ENCODE measurements at places on chromosomes 16 and 17.
A peak's percentile ranks its signal among the peaks of the same experiment; 100 is the strongest.

GRCh38 chr16:27235055-27235937 is 32.0 kb downstream of the KDM8 start:
- peak; percentile 81 for DNase-seq

DNA sequence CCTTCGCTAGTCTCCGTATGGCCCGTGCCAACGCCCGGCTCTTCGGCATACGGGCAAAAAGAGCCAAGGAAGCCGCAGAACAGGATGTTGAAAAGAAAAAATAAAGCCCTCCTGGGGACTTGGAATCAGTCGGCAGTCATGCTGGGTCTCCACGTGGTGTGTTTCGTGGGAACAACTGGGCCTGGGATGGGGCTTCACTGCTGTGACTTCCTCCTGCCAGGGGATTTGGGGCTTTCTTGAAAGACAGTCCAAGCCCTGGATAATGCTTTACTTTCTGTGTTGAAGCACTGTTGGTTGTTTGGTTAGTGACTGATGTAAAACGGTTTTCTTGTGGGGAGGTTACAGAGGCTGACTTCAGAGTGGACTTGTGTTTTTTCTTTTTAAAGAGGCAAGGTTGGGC is 2.5 kb downstream of the RPL13 start:
- no peak for DNase-seq

DNA sequence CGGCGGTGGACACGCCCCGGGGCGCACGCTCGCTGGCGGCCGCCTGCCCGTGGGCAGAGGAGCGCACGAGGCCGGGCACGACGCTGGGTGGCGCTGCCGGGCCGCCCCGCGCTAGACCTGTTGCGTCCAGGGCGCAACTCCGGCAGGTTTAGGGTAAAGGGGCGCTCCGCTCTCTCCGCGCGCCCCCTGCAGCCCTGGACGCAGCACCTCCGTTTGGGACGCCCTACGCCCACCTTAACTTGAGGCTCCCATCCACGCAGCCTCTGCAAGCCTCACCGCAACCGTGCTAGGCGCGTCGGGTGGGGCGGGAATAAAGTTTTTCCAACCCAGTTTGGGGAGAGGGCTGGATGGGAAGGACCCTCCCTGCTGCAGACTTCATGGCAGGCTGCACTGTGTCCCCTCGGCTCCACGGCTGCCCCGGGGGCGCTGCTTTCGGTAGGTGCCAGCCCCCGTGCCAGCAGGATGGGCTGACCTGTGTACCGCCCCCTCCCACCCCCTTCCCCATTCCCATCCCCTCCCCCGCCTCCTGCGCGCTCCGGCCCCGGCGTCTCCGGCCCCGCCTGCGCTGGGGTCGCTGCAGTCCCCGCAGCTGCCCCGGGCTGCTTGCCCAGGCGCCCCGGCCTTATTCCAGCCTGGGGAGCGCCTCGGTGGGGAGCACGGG is at the start of gene SYT17:
Gene SYT17 (plus strand): TSS at position 531 of the 661 bp plus-strand sequence. CDS start 407 bp downstream, outside the sequence.
- DNase-seq: no peak

GRCh38 chr17:33905338-33905800 is 349.7 kb upstream of the CCL2 start:
- DNase-seq: no peak

DNA sequence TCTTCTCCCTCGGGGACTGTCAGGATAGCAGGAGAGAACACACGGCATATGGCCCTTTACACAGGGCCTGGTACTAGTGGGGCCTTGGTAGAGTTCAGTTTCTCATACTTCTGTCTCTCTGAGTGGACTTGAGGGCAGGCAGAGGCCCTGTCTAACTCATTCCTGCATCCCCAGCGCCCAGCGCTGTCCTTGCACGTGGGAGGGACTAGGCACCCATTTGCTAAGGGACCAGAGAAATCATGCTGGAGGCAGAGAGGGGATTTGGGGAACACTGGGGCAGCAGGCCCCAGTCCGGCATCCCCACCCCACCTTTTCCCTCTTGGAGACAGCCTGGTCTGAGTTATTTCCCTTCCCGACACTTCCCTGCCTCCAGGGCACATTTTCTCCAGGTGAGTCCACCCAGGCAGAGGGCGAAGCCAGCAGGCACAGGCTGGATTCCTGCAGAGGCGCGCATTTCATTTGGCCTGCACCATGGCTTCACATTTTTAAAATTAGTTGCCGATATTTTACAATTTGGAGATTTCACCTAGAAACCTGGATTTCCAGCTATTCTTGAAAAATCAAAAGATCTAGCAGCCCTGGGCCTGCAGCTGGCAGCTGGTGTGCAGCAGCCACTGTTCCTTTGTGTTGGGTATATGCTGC is 9.7 kb upstream of the NKD1 start:
- no peak for DNase-seq

GRCh38 chr17:43549496-43549895 is 3.4 kb upstream of the ETV4 start:
- DNase-seq: no peak

- no peak for DNase-seq
These were observed 93.3 kb downstream of the C16orf78 start for GRCh38 chr16:49466881-49467280.

GRCh38 chr16:11198828-11199227 is 57.2 kb downstream of the SOCS1 start:
- no peak for DNase-seq

DNA sequence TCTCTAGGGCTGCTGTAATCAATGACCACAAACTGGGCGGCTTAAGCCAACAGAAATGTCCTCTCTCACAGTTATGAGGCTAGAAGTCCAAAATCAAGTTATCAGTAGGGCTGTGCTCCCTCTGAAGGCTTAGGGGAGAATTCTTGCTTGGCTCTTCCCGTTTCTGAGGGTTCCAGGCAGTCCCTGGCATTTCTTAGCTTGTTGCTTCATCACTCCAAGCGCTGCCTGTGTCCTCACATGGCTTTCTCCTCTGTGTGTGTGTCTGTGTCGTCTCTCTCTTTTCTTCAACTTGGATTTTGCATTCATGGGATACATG is 13.7 kb upstream of the CDC42EP4 start:
- DNase-seq: peak; percentile 85

DNA sequence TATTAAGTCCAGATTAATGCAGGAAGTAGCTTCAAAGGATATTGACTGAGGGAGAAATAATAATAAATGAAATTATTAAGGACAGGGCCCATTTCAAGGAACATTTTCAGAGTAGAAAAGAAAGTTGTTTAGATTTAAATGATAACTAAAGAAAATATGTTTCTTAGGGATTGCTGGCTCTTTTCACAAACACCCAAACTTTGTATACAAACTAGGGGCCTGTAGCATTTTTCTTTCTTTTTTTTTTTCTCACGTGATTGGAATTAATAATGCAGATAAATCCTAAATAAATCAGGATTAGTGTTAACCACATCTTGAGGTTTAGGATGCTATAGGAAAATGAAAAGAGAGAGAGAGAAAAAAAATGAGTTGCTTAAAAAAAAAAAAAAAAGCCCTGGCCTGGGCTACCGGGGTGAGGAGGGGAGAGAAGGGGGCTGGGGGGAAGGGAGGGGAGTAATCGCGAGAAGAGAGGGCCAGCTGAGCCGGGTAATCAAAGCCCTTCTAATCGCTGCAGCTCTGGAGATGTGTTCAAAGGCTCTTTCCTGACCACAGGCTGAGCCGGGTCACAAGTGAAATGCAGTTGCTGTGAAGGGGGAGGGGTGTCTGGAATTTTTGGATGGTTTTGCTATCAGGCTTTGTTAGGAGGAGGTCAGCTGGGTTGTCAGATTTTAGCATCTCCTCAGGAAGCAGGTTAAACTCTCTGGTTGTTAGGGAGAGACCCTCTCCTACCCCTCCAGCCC is 104.6 kb upstream of the ZFHX3 start:
- DNase-seq: no peak

DNA sequence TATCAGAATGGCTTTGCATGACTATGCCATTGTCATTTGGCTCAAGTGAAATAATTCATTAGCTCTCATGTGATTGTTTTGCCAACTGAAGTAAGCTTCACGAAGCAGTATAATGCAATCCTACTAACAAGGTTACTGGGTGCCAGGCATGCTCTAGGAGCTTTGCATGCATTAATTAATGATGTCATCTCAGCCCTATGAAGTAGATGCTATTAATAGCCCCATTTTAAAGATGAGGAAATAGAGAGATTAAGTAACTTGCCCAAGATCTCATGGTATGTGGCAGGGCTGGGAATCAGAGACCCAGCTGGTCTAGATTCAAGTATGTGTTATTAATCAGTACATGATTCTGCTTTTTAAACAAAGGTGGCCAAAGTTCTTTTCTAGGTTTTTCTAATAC is 14.1 kb downstream of the KRT39 start:
- peak; percentile 89 for DNase-seq

DNA sequence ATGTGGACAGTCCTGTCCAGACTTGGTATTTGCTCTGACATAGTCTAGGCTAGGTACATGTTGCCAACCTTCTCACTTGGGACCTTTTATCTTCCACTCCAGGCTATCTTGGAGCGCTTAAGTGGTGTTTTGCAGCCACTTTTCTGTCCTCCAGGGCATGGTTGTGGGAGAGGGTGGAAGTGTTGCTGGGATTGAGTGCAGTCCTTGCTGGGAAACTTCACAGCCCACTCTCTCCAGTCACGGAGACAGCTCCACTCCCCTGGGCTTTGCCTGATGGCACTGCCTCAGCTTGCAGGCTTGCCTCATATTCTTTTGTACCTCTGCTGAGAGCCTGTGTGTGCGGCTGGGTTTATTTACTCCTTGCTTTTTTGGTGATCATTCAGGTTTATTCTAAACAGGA is 17.4 kb downstream of the RPA1 start:
- DNase-seq: no peak

DNA sequence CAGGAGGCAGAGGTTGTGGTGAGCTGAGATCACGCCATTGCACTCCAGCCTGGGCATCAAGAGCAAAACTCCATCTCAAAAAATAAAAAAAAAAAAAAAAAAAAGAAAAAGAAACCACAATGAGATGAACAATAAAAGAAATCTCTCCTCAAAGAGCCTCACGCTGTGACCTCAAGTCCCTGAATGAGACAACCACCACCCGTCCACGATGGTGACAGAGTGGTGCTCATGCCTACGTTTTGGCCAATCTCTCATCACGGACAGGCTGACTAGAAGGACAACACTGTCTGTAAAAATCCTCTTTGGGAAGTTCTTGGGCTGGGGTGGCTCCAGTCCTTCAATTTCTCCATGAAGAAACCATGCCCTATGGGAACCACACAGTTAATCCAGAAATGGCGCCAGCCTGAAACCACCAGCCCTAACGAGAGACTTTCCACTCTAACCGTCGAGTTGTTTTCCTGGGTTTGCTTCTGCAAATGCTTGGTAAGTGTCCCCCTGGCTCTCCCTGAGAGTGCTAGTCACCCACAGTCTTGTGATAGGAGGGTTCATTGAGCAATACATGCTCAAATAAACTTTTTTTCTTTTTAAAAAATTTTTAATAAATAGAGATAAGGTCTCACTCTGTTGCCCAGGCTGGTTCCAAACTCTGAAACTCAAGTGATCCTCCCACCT is 15.0 kb upstream of the PRSS27 start:
- DNase-seq: no peak

DNA sequence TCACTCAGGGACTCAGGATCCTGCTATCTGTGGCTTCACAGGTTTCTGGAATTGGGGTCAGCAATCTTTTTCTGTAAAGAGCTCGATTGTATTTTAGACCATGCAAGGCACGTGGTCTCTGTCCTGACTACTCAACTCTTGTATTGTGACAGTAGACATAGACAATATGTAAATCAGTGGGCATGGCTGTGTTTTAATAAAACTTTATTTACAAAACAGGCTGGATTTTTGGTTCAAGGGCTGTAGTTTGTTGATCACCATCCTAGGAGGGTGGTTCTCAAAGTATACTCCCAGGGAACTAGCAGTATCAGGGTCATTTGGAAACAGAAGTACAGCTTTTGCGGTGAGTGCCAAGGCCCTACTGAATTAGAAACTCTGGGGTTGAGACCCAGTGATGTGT is 108.2 kb upstream of the CRHR1 start:
- no peak for DNase-seq

- no peak for DNase-seq
These were observed 36.5 kb upstream of the PVALEF start for GRCh38 chr17:81128774-81129173.

GRCh38 chr17:33127706-33128105 is 136.1 kb downstream of the SPACA3 start:
- no peak for DNase-seq

DNA sequence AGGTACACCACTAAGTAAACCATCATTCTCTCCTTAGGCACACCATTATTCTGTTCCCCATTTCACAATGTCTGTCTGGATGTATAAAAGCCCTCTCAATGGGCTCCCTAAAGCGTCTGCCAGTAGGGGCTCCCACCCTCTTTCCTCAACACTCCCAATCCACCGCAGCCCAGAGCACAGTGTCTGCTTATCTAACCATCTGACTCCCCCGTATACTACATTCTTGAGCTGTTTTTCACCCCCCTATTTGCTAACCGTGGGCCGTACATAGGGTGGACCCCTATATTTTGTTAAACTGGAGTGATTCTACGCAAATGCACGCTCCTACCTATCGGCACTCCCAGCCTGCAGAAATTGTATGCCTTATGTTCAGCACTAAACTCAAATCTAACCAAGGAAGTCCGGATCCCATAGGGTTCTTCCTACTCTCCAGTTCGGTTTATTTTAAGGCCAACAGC is 685 bp upstream of the PSMD3 start:
- no peak for DNase-seq

GRCh38 chr16:9929313-9929712 is 252.9 kb downstream of the GRIN2A start:
- no peak for DNase-seq

DNA sequence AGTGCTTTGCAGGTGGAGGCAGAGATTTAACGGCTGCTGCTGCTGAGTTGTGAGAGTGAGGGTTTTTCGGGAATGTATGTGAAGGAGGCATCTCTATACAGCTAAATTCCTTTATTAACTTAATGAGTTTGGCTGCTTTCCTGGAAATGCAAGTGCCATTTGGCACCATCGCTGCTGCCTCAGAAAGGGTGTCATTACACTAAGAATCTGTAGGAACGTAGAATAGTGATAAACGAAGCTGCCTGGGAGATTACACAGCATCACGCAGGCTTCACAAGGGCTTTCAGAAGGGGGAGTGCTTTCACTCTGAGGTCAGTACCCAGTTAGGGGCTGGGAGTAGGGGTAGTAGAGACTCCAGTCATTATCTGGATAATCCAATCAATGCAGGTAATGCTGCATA is 14.1 kb upstream of the NLRP1 start:
- no peak for DNase-seq

- DNase-seq: peak; percentile 35
These were observed 28.1 kb upstream of the ITGA2B start for GRCh38 chr17:44417553-44417952.

- DNase-seq: no peak
These were observed 4.3 kb downstream of the CDIP1 start for GRCh38 chr16:4534151-4534790.

- DNase-seq: no peak
These were observed 23.8 kb downstream of the LCMT1 start for GRCh38 chr16:25135254-25135878.

- no peak for DNase-seq
These were observed 7.3 kb upstream of the VEZF1 start for GRCh38 chr17:57995076-57995956.

Measured in AG09319 (cell line).